Activated T-helper 1 cell treated with anti-CD3 and anti-CD28 coated beads, Interleukin-12 subunit alpha, Interleukin-12 subunit beta, Interleukin-2, Interleukin-4 antibody, amounts not matched to agents 30 ng/mL and 10 ng/mL and 1 ng/mL, durations not matched to agents 14 hours and 24 hours and 36 hours (primary cell): ENCODE measurements at places on chromosomes 12 and 14. TPM values are rescaled to one million over a fixed set of nuclear protein-coding genes. Genes with fewer than 3 reads are reported as not detected.

NOXRED1 gene
- 0.18 and 0.91 TPM in 2 replicates for total RNA-seq

LBHD2 gene
- not detected in 2 replicates for total RNA-seq

DNA sequence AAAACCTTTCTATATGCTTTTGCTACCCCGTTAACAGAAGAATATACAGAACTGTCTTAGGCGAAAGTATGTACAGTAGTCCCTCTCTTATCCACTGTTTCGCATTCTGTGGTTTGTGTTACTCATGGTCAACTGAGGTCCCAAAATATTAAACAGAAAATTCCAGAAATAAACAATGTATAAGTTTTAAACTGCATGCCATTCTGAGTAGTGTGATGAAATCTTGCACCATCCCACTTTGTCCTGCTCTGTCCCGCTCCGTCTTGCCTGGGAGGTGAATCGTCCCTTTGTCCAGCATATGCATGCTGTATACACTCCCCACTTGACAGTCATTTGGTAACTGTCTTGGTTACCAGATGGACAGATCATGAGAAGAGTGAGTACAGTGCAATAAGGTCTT is 70.1 kb upstream of the STRN3 start:
- no peaks in the 10 kb centered on the region for H3K27me3 ChIP-seq
- no peak overlapping the region for H3K4me3 ChIP-seq
- no peak for DNase-seq
- no peaks in the 10 kb centered on the region for H3K4me1 ChIP-seq
- no peak overlapping the region for H3K27ac ChIP-seq

GRCh38 chr14:91754185-91754584 is 22.3 kb upstream of the CATSPERB start:
- no peak overlapping the region for H3K4me3 ChIP-seq
- no peak for DNase-seq
- no peak overlapping the region for H3K27ac ChIP-seq
- H3K4me1 ChIP-seq, result no peaks in the 10 kb centered on the region
- H3K36me3 ChIP-seq, result peaks cover 7% of the 10 kb centered on the region

DNA sequence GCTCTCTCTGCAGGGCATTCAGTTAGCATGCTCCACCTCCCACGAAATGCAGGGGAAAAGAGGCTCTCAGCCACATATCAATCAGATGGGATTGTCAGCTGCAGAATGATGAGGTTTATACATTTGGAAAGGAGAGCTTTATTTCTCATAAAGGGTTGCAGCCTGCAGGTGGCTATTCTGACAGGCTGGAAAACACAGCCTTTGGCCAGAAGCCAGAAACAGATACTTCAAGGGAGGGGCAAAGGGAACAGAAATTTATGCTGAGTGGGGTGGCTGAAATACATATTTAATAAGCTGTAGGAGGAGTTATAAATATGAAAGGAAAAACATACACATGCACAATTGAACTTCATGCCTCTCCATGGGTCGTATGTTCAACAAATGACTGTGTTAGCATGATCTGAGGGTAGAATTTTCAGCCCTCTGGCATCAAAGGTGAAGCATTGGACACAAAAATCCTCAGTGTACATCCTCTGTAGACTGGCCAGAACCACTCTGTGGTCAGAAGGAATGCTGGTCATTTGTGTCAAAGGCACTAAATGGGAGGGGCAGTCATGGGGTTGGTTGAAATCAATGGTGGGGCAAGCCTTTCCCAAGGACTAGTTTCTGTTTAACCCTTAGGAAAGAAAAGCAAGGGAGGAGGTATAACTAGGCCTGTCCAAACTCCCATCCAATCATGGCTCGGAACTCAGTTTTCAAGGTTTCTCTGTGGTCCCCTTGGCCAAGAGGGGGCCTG is 62.4 kb downstream of the TMX1 start:
- H3K27ac ChIP-seq, result no peak overlapping the region
- no peaks in the 10 kb centered on the region for H3K27me3 ChIP-seq
- H3K4me3 ChIP-seq, result no peak overlapping the region
- peaks cover 12% of the 10 kb centered on the region for H3K4me1 ChIP-seq
- no peaks in the 10 kb centered on the region for H3K36me3 ChIP-seq

GRCh38 chr12:128699106-128699505 is 124.7 kb downstream of the SLC15A4 start:
- no peak overlapping the region for H3K4me3 ChIP-seq
- H3K36me3 ChIP-seq, result no peaks in the 10 kb centered on the region
- no peaks in the 10 kb centered on the region for H3K4me1 ChIP-seq
- no peak overlapping the region for H3K27ac ChIP-seq
